Natural killer cell treated with Interleukin-12 subunit alpha and Interleukin-12 subunit beta and Interleukin-15 and Interleukin-18, amount 100 ng/mL, for 72 hours (primary cell): ENCODE measurements at places on chromosomes 6 and 20.

GRCh38 chr6:143270026-143270425, 180.5 kb downstream of the ADAT2 start:
- H3K4me1 ChIP-seq = peaks cover 2% of the 10 kb centered on the region
- H3K4me3 ChIP-seq = no peak overlapping the region
- no peak overlapping the region for H3K27ac ChIP-seq

- H3K27me3 ChIP-seq = no peaks in the 10 kb centered on the region
- H3K4me3 ChIP-seq = no peak overlapping the region
- H3K4me1 ChIP-seq = no peaks in the 10 kb centered on the region
- no peak overlapping the region for H3K27ac ChIP-seq
These were observed 193.5 kb upstream of the EYA4 start for GRCh38 chr6:133047706-133048105.

- DNase-seq = no peak
- no peaks in the 10 kb centered on the region for H3K4me1 ChIP-seq
- peaks cover 22% of the 10 kb centered on the region for H3K27me3 ChIP-seq
- H3K4me3 ChIP-seq = no peak overlapping the region
These were observed 13.2 kb downstream of the SPATS1 start for GRCh38 chr6:44355640-44356039.

DNA sequence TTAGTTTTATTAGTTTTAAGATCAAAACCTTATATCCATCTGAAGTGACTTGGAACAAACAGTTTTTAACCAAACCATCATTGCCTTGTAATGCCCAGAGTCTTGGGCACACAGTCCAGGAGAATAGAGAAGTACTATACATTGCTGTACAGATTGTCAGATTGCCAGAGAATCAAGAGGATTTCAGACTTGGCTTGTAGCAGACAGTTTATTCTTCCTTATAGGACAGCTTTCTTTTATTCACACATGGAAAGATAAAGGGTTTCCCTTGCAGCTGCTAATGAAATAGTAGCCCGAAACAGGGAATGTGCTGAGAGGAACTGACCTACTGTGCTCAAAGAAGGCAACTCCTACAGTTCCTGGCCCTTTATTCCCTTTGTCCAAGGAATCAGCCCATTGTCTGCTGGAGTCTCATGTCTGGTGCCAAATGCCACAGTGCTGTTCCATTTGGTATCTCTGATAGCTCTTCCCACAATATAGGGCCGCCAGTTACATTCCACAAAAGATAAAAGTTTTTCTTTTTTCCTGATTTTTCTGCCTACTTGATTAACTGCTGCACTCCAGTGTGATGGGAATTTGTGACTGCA, 30.6 kb downstream of the DCBLD1 start:
- DNase-seq = no peak
- no peaks in the 10 kb centered on the region for H3K36me3 ChIP-seq

- no peak for DNase-seq
- no peaks in the 10 kb centered on the region for H3K36me3 ChIP-seq
- no peak overlapping the region for H3K27ac ChIP-seq
- H3K4me3 ChIP-seq = no peak overlapping the region
These were observed 32.3 kb upstream of the EPB41L1 start for GRCh38 chr20:36121981-36122930.

GRCh38 chr20:2130062-2130591, 28.5 kb downstream of the STK35 start:
- no peaks in the 10 kb centered on the region for H3K36me3 ChIP-seq
- no peak for DNase-seq
- no peak overlapping the region for H3K27ac ChIP-seq
- no peak overlapping the region for H3K4me3 ChIP-seq
- peaks cover 56% of the 10 kb centered on the region for H3K4me1 ChIP-seq
- no peaks in the 10 kb centered on the region for H3K27me3 ChIP-seq

GRCh38 chr6:142459271-142459670, 157.5 kb downstream of the ADGRG6 start:
- H3K4me1 ChIP-seq = no peaks in the 10 kb centered on the region
- no peaks in the 10 kb centered on the region for H3K36me3 ChIP-seq
- no peak for DNase-seq
- peaks cover 16% of the 10 kb centered on the region for H3K27me3 ChIP-seq
- H3K4me3 ChIP-seq = no peak overlapping the region

DNA sequence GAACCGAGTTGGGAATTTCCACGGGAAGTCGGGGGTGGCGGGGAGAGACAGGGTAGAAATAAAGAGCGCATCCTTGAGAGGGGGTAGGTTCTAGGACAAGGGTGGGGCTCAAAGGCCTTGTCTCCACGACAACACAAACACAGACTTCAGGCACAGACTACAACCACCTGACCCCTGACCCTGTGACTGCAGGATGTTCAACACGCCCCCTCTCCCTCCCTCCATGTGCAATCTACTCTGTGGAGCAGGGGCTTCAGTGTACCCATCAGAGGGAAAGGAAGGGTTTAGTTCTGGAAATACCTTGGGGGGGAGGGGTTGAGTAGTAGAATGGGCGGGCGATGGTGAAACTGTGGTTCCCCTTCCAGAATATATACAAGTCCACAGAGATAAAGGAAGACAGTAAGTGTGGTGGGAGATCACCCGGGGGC, 651 bp upstream of the TAPBP start:
- DNase-seq = peak; percentile 82
- H3K27ac ChIP-seq = peak overlapping the region; percentile 97
- peaks cover 14% of the 10 kb centered on the region for H3K36me3 ChIP-seq

- H3K4me3 ChIP-seq = no peak within 1 kb of the TSS
- H3K4me1 ChIP-seq = peaks cover 4% of the 10 kb centered on the region
- peaks cover 18% of the 10 kb centered on the region for H3K27me3 ChIP-seq
- no peaks in the 10 kb centered on the region for H3K36me3 ChIP-seq
- no peak within 1 kb of the TSS for H3K27ac ChIP-seq
- DNase-seq = no peak
These were observed at the start of gene LRRN4 for GRCh38 chr20:6053776-6054688. Gene LRRN4, minus strand, starts transcription at chr20:6054060. Its CDS starts 1,261 bp downstream, at chr20:6052799.

DNA sequence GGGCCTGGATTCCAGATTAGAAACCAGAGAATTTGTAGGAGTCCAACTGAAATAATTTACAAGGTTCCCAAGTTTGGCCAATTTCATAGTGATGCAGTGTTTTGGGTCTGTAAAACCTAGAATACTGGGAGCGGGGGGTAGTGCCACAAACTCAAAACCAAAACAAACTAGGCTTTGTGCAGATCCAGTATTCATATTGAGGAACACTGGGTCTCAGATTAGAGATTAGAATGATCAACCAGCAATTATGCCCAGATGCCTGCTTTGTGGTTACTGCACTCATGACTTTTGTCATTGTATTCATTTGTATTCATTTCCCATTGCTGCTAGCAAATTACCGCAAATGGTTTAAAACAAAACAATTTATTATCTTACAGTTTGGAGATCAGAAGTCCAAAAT, 3.2 kb upstream of the NDUFAF4 start:
- peaks cover 17% of the 10 kb centered on the region for H3K4me1 ChIP-seq
- peaks cover 28% of the 10 kb centered on the region for H3K27me3 ChIP-seq
- no peak for DNase-seq
- peaks cover 3% of the 10 kb centered on the region for H3K36me3 ChIP-seq

DNA sequence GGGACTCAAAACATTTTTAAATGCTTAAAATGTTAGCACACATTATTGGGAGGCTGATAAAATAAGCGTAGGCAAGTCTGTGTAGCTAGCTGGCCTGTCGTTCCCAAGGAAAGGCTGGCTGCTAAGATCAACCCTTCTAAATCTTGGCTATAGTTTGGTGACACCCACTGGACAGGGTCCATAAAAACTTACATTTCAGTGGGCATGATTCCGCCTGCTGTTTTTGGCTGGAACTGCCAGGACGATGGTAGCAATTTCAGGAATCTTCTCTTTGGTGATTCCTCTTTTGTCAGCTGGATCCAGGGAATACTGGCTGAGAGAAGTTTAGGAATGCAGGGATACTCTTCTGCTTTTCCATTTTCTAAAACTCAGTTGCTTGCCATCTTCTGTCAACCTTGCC, 162.2 kb downstream of the NKAIN2 start:
- no peaks in the 10 kb centered on the region for H3K27me3 ChIP-seq
- H3K36me3 ChIP-seq = no peaks in the 10 kb centered on the region
- no peak overlapping the region for H3K27ac ChIP-seq
- no peak overlapping the region for H3K4me3 ChIP-seq
- DNase-seq = no peak
- no peaks in the 10 kb centered on the region for H3K4me1 ChIP-seq

- no peak overlapping the region for H3K27ac ChIP-seq
- no peak for DNase-seq
- no peaks in the 10 kb centered on the region for H3K4me1 ChIP-seq
These were observed 490.8 kb upstream of the GJE1 start for GRCh38 chr6:141641951-141642350.

DNA sequence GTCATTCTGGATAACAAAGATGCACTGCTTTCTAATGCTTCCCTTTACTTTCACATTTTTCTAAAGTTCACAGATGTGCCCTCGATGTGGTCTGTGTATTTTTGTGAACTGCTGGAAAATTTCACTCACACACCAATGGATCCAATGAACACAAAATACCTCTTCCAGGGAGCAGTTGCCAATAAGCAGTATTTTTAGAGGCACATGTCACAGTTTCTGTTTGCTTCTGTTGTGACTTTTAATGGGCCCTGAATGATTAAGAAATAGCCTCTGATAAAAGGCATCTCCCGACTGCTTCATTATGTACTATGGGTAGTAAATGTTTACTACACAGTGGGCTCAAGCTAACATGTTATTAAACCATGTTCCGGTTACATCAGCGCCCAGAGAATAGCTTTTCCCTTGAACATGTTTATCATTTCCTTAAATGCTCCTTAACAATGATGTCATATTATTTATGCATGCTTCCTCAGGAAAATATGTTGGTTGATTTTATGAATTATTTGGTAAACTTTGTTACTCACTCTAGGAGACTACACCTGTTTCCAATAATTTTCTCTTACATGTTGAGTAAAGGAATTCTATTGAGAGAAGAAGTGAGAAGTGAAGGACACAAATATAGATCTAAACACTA, 188.0 kb downstream of the KCNQ5 start:
- H3K27ac ChIP-seq = no peak overlapping the region
- H3K4me3 ChIP-seq = no peak overlapping the region
- no peak for DNase-seq

GRCh38 chr20:33703498-33704137, 16.5 kb downstream of the PXMP4 start:
- H3K36me3 ChIP-seq = no peaks in the 10 kb centered on the region
- no peak overlapping the region for H3K27ac ChIP-seq
- H3K4me1 ChIP-seq = no peaks in the 10 kb centered on the region
- H3K27me3 ChIP-seq = no peaks in the 10 kb centered on the region
- peak; percentile 57 for DNase-seq

DNA sequence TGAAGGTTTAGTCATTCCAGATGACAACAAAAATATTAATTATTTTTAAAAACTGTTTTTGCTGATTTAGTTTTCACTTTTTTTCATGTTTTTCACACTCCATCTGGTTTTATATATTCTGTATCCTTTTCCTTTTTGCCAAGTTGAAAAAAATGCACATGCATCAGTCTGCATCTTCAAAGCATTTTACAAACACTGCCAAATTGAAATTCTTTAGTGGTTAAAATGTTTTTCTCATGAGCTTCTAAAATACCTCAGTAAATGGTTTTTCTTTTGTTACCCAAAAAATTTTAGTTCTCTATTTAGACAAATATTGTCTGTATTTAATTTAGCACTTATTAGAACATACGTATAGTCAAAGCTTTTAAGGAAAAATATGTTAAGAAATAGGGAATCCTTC, 386.9 kb upstream of the HSF2 start:
- H3K4me1 ChIP-seq = no peaks in the 10 kb centered on the region
- H3K36me3 ChIP-seq = no peaks in the 10 kb centered on the region
- H3K4me3 ChIP-seq = no peak overlapping the region
- no peak overlapping the region for H3K27ac ChIP-seq
- no peaks in the 10 kb centered on the region for H3K27me3 ChIP-seq
- no peak for DNase-seq

DNA sequence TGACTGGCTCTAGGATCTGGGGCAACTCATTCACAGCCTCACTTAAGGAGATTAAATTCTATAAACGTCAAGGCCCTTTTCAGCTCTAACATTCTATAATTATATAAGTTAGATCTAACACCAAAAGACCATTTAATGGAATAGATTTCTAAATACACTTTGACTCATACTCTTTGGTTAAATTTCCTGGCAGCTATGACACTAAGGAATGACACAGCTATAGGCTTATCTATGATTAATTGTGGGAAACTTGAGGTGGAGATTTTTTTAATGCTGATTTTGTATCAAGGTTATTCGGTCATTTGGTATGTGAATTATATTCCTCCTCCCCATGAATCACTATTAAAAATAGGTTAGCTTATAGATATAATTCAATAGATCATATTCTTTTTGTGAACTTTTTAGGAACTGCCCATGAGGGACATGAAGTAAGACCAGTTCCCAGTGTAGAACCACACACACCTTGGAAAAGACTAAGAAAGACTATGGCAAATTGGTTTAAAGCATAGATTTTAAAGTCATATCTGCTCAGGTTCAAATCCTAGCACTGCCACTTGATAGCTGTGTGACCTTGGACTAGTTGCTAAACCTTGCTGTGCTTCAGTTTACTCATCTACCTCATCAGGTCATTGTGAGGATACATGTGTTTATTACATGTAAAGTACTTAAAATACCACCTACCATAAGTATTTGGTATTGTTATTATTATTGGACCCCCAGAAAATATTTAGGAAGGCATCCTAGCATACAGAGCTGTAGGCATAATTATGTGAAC, 116.0 kb downstream of the CRYBG1 start:
- H3K4me1 ChIP-seq = no peaks in the 10 kb centered on the region
- DNase-seq = no peak
- H3K36me3 ChIP-seq = no peaks in the 10 kb centered on the region

DNA sequence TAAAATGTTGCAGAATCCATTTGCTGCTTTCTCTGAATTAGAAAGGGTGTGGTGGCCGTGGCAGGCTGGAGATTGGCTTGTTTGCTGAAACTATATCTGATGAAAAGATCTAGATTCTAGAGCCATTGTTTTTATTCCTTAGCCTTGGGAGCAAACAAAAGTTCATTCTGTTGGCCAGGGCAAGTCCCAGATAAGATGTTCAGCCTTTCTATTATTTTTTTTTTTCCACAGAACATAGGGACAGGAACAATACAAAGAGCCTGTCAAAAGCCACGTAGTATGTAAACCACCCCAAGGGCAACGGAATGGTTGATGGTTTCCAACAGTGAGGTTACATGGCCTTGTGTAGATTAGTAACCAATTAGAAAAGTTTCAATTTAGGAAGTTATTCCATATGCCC, 119.9 kb upstream of the SLC22A16 start:
- peaks cover 10% of the 10 kb centered on the region for H3K36me3 ChIP-seq
- H3K4me3 ChIP-seq = no peak overlapping the region
- no peak overlapping the region for H3K27ac ChIP-seq
- peaks cover 1% of the 10 kb centered on the region for H3K4me1 ChIP-seq

DNA sequence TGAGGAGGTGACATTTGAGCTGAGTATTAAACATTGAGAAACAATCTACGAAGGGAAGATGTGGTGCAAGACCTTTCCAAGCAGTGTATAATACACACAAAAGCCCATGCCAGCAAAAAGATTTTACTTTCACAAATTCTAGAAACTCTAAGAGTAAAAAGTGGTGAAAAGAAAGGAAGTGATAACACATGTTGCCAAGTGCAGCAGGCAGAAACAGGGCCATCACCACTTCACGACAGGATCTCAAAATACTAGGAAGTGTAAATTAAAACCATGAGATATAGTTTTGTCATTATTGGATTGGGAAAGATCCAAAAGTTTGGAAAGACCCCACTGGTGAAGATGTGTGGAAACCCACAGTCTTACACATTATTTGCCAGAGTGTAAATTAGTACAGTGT, 1.7 kb upstream of the ENTPD6 start:
- H3K36me3 ChIP-seq = no peaks in the 10 kb centered on the region
- H3K4me1 ChIP-seq = peaks cover 20% of the 10 kb centered on the region
- H3K4me3 ChIP-seq = peak overlapping the region; percentile 2
- peak overlapping the region; percentile 88 for H3K27ac ChIP-seq
- H3K27me3 ChIP-seq = peaks cover 5% of the 10 kb centered on the region
- no peak for DNase-seq
